CD14-positive monocyte (primary cell): ENCODE measurements at places on chromosomes 16 and 17. TPM values are rescaled to one million over a fixed set of nuclear protein-coding genes. Genes with fewer than 3 reads are reported as not detected.
A peak's percentile ranks its signal among the peaks of the same experiment; 100 is the strongest.

CISD3 gene
- polyA plus RNA-seq, result 53.4 TPM

VAMP2 gene
- polyA plus RNA-seq, result 10.2 TPM

KRT33A gene
- not detected for polyA plus RNA-seq

LGALS3BP gene
- polyA plus RNA-seq, result 11.4 and 33.4 TPM in 2 replicates

CMTM2 gene
- 39.1 TPM for polyA plus RNA-seq

SULT1A1 gene
- polyA plus RNA-seq, result 362 TPM

DNA sequence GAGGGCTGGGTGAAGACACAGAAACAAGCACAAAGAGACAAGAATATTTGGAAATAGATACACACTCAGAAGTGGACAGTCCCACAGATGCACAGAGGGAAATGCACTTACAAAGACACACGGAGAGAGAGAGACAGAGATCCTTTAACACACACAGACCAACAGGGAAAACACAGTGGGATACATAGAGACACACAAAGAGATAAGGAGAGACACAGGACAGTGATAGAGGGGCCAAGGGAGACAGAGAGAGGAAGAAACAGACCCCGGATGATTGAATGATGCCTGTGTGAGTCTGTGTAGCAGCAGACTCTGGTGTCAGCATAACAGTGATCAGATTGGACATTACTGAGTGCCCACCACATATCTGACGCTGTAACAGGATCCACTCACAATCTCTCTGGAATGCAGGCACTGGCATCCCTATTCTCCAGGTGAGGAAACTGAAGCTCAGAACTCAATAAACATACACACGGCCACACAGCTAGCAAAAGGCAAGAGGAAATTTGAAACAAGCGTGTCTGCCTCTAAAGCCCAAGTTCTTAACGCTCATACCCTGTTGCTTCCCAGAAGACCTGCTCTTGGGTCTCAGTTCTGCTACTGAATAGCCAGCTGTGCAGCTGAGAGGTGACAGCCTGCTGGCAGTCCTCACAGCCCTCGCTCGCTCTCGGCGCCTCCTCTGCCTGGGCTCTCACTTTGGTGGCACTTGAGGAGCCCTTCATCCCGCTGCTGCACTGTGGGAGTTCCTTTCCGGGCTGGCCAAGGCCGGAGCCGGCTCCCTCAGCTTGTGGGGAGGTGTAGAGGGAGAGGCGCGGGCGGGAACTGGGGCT lies 186.3 kb upstream of the NLRP1 start:
- H3K36me3 ChIP-seq, result no peaks in the 10 kb centered on the region
- H3K27ac ChIP-seq, result no peak overlapping the region
- no peak for DNase-seq
- no peak overlapping the region for H3K4me3 ChIP-seq

DNA sequence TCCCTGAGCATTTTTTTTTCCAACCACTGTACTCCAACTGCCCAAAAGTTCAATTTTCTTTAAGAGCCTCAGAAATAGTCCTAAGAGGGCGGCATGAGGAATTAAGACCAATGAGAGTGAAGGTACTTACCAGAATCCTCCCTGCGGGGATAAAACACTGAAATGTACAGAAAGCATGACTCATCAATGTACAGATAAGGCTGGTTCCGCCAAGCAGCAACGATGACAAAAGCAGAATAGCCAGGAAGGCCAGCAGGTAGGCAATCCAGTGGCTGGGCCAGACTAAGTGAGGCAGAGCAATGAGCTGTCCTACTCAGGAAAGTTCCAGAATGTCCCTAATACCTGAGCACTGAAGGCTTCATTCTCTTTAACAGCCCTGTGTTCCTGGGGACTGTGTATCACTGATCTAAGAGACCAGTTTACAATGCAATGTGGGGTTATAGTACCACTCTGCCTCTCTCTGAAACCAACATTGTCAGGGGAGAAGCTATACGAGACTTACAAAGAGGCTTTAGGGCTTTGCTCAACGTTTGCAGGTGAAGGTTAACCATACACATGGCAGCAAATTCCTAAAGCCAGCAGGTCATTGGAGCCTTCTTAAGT lies 11.0 kb upstream of the GPR139 start:
- no peaks in the 10 kb centered on the region for H3K4me1 ChIP-seq
- no peak overlapping the region for H3K4me3 ChIP-seq
- H3K36me3 ChIP-seq, result no peaks in the 10 kb centered on the region

DNA sequence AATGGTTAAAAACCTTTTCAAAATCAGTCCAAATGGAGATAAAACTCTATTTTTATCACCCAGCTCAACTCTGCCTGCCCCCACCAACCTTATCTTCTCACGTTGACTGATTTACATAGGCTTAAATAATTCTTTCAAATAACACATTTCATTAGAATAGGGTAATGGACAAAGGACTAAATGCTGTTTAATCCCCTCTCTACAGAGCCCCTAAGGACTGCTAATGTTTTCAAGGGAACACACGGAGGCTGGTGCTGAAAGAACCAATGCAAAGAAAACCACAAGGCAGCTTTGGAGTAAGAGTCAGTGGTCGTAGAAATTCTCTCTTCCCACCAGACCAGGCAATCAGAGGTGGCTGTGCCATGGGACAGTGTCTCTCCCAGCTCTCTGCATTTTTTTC lies 445.7 kb upstream of the MAF start:
- no peaks in the 10 kb centered on the region for H3K4me1 ChIP-seq
- H3K36me3 ChIP-seq, result no peaks in the 10 kb centered on the region
- no peak for DNase-seq
- no peak overlapping the region for H3K4me3 ChIP-seq
- no peak overlapping the region for H3K27ac ChIP-seq

DNA sequence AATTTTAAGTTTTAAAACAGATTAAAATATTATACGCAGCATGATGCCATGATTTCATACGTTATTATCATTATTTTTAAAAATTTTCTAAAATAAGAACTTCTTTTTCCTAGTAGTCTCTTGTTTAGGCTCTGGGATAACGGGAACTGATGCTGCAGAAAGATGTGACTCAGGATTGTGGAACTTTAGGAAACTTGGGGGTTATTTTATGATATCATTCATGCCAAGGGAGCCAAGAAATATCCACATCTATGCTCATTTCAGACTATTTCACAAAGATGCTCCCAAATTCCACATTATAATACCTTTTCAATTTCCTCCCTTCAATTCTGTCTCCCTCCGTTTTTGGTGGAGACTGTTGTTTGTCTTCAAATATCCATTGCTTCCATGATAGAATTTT lies 236.4 kb downstream of the HS3ST3A1 start:
- H3K4me3 ChIP-seq, result no peak overlapping the region
- no peaks in the 10 kb centered on the region for H3K4me1 ChIP-seq
- no peaks in the 10 kb centered on the region for H3K27me3 ChIP-seq
- no peak for DNase-seq

DNA sequence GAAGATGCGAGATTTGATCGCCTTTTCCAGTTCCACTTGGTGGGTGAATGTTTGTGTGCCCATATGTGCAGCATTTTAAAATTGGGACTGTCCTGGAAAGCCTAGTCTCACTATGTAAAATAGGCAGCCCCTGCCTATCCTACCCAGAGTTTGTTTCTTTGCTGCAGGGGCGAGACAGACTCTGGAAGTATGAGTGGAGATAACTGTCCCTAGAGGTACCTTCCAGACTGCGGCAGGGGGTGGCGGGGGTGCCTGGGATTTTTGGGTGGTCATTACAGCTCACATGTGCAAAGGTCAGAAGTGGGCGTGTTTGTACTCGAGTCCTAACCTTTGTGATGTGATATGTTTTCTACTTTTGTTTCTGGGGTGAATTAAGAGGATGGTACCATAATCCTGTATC lies 36.6 kb downstream of the MPRIP start:
- H3K4me3 ChIP-seq, result no peak overlapping the region
- H3K4me1 ChIP-seq, result no peaks in the 10 kb centered on the region

DNA sequence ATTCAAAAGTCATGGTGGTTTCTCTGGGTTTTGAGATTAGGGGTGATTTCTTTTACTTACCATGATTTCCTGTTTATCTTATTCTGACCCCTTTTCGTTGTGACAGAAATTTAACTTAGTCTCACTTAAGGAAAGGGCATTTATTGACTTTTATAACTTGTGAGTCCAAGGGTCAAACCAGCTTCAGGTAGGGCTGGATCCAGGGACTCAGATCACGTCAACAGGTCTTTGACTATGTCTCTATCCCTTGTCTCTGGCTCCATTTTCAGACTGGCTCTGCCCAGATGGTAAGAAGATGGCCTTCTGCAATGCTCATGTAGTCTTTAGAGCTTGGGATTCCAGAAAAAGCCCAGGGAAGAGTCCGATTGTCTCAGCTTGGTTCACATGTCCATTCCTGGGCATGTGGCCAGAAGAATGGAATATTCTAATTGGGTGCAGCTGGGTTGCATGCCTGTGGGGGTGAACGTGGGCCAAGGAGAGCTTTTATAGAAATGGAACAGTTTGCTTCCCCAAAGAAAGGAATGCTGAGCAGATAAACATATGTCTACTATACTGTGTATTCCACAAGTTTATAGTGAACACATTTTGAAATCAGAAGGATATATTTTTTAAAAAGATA lies 13.4 kb downstream of the USP43 start:
- no peaks in the 10 kb centered on the region for H3K27me3 ChIP-seq
- no peak for DNase-seq
- no peaks in the 10 kb centered on the region for H3K36me3 ChIP-seq
- H3K4me1 ChIP-seq, result no peaks in the 10 kb centered on the region

- DNase-seq, result no peak
- H3K27me3 ChIP-seq, result no peaks in the 10 kb centered on the region
- no peak overlapping the region for H3K27ac ChIP-seq
- H3K36me3 ChIP-seq, result no peaks in the 10 kb centered on the region
- no peak overlapping the region for H3K4me3 ChIP-seq
These were observed 696.9 kb downstream of the KCNJ2 start for GRCh38 chr17:70865993-70866804.

DNA sequence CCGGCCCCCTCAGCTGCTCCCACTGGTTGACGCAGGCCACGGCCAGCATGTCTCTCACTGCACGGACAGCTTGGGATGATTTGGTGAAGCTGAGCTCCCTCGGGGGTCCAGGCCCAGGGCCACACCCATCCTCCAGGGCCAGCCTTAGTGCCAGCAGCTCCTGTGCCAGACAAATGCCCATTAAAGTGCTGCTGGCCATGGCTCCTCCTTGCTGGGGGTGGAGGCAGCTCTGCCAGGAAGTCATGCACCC lies 2.5 kb downstream of the TRIM47 start:
- no peak overlapping the region for H3K27ac ChIP-seq
- no peak for DNase-seq
- H3K36me3 ChIP-seq, result no peaks in the 10 kb centered on the region
- peak overlapping the region; percentile 9 for H3K4me3 ChIP-seq
- peaks cover 46% of the 10 kb centered on the region for H3K27me3 ChIP-seq

DNA sequence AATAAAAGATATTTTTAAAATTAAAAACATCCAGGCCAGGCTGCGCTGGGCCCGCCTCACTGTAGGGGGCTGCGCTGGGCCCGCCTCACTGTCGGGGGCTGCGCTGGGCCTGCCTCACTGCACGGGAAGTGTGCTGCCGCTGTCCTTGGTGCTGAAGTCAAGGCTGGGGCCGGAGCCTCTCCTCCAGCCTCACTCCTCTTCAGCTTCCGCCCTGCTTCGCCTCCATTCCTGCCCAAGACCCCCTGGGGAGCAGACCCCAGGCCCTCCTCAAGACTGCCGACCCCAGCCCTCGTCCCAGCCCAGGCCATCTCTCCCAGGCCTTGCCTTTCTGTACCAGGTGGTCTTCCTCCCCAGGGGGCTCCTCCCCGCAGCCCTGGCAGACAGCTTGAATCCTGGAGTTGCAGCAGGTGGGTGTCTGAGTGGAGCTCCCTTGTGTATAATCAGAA lies 26.2 kb downstream of the ENDOV start:
- H3K27ac ChIP-seq, result no peak overlapping the region
- no peaks in the 10 kb centered on the region for H3K27me3 ChIP-seq
- no peaks in the 10 kb centered on the region for H3K4me1 ChIP-seq

- peak within 1 kb of the TSS; percentile 9 for H3K4me3 ChIP-seq
- no peak within 1 kb of the TSS for H3K27ac ChIP-seq
- peaks cover 17% of the 10 kb centered on the region for H3K4me1 ChIP-seq
- no peaks in the 10 kb centered on the region for H3K36me3 ChIP-seq
These were observed at the start of gene HID1 for GRCh38 chr17:74972107-74972972. Gene HID1, minus strand, starts transcription at chr17:74972759. Its CDS starts 103 bp downstream, at chr17:74972656.

DNA sequence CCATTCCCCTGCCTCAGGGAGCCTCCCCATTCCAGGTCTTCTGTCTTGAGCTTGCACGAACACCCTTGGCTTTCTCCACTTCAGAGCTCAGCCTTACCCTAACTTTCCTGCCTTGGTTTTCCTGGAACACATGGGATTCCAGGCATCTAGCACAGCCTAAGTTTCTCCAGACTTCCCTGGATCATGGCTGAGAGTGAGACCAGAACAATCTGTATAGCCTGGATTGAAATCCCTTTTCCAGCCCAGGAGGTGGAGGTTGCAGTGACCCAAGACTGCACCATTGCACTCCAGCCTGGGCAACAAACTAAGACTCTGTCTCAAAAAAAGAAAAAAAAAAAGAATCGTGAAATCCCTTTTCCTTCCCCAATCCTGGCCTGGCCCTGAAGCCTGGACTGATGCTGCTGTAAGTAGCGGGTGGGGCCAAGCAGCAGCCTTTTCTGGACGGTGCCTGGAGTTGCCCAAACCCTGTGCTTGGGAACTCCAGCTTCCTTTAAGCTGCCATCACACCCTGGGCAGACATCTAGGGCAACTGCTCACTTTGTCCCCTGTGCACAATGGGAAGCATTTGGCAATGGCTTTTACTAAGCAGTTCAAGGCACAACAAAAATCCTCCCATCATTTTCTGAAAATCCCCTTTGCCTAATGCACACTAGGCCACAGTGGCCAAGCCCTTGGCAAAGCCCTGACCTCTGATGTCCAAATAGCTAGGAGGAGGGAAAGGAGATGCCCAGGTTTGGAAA lies 12.0 kb upstream of the SLC16A5 start:
- peaks cover 52% of the 10 kb centered on the region for H3K4me1 ChIP-seq
- no peak overlapping the region for H3K4me3 ChIP-seq
- no peaks in the 10 kb centered on the region for H3K36me3 ChIP-seq

DNA sequence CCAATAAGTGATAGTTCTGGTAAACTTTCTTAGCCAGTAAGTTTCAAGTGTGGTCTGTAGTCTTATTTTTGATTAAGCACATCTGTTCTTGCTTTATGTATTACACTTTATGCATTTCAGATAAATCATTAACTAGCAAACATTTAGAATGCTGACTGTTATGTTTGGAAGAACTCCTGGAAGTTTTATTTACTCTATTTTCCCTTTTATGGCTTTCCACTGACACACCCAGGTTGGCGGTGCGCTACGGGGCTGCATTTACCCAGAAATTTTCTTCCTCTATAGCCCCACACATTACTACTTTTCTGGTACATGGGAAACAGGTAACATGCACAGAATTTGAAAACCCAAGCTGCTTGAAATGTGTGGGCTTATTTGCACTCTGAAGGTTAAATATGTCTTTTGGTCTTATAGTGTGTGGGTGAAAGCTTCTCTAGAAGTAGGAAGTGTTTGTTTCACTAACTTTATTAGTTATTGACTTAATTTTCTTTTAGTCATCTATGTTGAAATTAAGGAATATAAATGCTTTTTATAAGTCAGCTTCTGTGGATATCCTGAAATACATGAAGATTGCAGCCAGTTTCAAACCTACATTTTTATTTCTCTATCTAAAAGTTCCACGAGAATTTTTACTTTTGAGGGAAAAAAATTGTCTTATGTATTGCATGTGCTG lies 203.7 kb downstream of the PHKB start:
- no peaks in the 10 kb centered on the region for H3K4me1 ChIP-seq
- H3K27ac ChIP-seq, result no peak overlapping the region
- peaks cover 70% of the 10 kb centered on the region for H3K36me3 ChIP-seq
- DNase-seq, result no peak
- H3K4me3 ChIP-seq, result no peak overlapping the region

- no peaks in the 10 kb centered on the region for H3K4me1 ChIP-seq
- no peaks in the 10 kb centered on the region for H3K27me3 ChIP-seq
- no peak overlapping the region for H3K27ac ChIP-seq
- H3K4me3 ChIP-seq, result no peak overlapping the region
- DNase-seq, result no peak
These were observed 31.4 kb downstream of the MYO15A start for GRCh38 chr17:18139949-18140348.
